ENCODE measurements at places on chromosomes 11 and 22.

GRCh38 chr22:37421468-37421877 is 5.8 kb downstream of the ELFN2 start:
- DNase-seq, result no peak

DNA sequence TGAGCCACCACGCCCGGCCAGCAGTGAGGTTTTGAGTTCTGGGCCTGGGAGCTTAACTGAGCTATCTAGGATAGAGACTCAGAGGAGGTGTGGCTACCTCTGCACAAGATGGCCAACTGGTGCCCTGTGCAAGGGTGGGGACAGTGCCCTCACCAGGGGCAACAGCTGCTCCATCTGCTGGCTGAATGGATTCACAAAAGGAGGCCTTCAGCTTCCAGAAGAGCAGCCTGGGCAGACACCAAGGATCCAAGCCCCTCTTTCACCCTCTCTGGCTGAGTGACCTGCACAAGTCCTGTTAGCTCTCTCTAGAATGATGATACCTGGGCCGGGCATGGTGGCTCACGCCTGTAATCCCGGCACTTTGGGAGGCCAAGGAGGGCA is 33.5 kb upstream of the BAIAP2L2 start:
- DNase-seq, result no peak

- DNase-seq, result no peak
Measured at GRCh38 chr11:135006800-135007199, 594.8 kb upstream of the B3GAT1 start.

DNA sequence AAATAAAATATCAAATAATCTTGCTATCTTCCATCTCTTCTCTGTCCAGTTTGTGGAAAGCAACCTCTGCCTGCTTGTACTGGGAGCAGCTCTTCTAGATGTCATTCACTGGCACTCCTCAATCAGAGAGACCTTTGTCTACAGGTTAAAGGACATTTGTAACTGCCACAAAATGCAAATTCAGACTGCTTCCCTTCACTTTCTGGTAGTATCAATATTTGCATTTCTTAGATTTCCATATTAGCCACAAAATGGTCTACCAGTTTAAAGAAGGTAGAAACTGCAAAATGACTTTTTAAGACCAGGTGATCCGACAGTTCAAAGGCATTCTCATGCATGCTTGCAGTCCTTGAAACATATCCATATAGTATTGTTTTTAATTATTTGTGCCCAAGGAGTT is 51.7 kb upstream of the RCN1 start:
- no peak for DNase-seq

DNA sequence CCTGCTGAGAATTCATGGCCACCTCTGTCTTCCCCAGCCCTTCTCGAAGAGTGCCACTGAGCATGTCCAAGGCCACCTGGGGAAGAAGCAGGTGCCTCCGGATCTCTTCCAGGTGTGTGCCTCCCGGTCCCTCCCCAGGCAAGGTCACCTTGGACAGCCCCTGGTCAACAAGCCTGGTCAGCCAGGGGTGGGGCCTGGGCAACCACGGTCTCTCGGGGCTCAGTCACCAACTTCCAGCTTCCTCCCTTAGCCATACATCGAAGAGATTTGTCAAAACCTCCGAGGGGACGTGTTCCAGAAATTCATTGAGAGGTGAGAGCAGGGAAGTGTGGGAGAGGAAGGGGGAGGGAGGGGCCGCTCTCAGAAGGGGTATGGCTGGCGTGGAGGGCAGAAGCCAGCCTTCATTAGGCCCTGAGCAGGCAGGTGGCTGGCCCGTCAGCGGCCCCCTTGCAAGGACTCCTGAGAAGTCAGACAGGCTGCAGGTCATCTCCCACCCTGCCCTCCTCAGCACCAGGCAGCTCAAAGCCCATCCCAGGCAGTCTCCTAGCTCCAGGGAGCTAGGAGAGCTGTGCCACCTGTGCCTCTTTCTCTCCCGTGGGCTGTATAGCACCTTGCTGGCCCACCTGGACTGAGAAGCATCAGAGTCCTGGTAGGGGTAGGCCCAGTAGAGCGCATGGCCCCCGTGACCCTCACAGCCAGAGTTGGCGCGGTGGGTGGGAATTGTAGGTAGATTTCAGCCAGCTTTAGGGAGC is 9.3 kb upstream of the ANKRD13D start:
- DNase-seq, result no peak

DNA sequence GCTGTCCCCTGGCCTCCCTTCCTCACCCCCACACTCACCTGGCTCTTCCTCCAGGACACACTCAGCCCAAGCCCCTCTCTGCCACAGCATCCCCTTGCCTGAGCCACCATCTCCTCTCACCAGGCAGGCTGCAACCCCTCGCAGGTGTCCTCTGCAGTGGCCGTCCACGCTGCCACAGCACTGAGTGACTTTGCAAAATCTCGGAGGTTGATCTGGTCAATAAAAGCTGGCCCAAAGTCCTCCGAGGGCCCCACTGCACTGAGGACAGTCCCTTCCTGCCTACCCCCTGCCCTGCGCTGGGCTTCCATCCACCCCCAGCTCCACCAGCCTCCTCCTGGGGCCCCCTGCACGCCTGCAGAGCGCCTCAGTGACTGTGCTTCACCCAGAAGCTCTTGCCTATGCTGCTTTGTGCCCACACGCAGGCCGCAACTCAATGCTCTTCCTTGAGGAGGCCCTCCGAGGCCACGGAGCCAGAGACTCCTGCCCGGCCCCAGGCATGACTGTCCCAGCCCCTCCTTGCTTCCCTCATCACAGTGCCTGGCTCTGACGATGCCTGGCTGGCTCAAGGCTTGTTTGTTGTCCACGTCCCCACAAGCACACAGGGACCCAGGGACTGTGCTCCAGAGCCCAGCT is 30.8 kb upstream of the SLC22A12 start:
- DNase-seq, result no peak

DNA sequence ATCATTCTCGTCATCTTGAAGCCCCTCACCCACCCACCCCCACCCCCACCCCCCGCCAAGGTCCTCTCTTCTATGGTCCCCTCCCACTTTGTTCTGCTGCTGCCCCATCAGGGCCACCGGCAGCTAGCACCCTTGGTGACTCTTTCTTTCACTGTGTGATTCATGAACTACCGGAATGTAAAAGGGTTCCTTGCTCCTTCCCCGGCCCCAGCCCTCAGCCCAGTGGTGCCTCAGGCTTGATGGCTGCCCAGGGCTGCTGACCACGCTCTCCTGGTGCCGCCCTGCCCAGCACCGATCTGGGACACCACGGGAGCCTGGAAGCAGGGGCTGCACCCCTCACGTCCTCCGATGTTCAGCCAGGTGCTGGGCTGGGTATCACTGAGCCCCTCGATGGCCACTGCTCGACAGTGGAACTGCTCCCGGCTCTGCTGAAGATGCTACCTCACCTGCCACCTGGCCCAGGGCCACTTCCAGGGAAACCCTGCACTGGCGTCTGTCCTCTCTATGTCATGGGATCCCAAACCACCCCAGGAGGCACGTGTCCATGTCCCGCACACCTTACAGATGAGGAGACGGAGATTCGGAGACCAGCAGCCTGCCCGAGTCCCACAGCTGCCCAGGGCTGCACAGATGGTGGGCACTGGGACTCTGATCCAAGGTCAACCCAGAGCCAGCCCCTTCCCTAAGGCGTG is 39.7 kb downstream of the IGLL5 start:
- DNase-seq, result no peak

DNA sequence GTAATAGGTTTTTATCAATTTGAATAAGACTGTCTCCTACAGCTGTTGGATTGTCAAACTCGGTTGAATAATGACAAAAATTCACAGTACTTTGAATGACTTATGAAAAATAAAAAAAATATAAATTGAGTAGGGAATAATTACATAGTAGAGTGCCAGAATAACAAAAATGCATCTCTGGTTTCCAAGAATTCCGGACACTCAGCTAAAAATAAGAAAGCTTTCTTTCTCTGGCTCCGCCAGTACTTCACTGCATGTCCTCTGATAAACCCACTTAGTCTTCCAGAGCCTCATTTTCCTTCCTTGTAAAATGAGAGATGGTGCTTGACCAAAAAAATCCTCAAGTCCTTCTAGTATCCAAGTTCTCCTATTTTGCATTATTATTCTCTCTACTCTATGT is 374.6 kb upstream of the LUZP2 start:
- DNase-seq, result no peak

DNA sequence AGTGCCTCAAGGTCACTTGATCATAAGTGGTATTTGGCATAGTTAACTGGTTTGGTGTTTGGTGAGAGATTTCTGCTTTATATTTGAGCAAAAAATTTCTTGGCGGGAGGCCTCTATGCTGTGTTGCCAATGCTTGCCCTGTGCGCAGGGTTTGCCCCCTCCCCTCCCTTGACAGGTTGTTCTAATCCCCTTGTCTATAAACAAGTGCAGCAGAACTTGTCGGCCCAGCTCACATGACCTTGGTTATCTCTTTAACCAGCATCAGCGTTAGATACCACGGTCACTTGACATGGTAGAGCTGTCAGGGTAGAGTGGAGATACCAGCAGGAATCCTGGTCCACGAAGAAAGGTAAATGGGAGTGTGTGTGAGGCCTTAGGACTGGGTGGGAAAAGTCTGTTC is 35.6 kb downstream of the MARK2 start:
- DNase-seq, result no peak

DNA sequence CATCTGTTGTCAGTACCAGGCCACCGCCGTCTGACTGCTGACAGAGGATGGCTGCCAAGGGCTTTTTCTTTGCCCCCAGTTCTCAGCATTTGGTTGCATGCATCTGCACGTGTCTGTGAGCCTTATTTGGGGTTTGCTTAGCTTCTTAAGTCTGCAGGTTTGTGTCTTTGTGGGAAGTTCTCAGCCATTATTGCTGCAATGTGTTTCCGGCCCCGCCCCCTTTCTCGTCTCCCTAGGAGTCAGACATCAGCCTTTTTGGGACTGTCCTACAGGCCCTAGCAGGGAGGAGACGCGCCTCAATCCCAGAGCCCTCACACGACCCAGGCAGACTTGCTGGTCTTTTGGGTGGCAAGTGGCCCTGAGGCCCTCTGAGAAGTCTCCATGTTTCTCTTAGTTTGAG is 8.0 kb downstream of the MOB2 start:
- DNase-seq, result no peak

- peak; percentile 66 for DNase-seq
Measured at GRCh38 chr11:36594316-36594989, at the start of gene IFTAP. Gene IFTAP, plus strand, starts transcription at chr11:36594502. Its CDS starts 15,602 bp downstream, at chr11:36610104.

DNA sequence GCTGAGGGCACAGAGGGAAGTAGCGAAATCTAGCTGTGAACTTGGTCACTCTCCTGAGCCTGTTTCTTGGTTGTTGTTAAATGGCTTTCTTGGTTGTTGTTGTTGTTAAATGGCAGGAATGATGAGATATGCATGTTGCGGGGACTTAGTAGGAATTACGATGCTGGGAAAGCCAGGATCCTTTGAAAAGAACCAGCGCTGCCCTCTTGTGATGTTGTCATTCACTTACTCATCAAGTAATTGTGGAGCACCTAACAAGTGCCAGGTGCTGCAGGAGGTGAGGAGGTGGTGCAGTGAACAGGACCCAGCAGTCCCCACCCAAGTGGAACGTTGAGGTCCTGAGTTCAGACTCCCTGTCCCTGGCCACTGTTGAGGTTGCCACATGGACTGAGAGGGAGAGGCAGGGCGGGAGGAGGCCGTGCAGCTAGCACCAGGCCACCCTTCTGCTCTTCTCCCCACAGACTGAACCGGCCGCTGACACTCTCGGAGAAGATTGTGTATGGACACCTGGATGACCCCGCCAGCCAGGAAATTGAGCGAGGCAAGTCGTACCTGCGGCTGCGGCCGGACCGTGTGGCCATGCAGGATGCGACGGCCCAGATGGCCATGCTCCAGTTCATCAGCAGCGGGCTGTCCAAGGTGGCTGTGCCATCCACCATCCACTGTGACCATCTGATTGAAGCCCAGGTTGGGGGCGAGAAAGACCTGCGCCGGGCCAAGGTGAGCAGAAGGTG is 36.8 kb downstream of the POLR3H start:
- no peak for DNase-seq

DNA sequence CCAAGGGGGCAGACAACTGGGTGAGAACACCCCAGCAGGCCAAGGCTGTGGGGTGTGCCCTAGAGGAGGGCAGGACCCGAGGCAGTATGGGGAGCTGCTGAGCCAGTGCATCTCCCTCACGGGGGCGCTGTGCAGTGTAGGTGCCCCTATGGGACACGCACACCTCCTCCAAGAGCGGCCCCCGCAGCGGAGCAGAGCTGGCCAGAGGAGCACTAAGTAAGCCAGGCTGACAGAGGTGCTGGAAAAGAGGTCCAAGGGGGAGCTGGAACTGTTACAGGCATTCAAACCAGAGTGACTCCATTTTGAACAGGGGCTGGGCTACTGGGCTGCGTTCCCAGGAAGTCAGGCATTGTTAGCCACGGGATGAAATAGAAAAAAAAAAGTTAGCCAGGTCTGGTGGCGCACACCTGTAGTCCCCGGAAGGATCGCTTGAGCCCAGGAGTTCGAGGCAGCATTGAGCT is 41.8 kb downstream of the TST start:
- no peak for DNase-seq

- DNase-seq, result no peak
Measured at GRCh38 chr11:106152824-106153223, 75.4 kb downstream of the AASDHPPT start.

- peak; percentile 34 for DNase-seq
Measured at GRCh38 chr22:31977141-31977841, 33.0 kb downstream of the YWHAH start.

DNA sequence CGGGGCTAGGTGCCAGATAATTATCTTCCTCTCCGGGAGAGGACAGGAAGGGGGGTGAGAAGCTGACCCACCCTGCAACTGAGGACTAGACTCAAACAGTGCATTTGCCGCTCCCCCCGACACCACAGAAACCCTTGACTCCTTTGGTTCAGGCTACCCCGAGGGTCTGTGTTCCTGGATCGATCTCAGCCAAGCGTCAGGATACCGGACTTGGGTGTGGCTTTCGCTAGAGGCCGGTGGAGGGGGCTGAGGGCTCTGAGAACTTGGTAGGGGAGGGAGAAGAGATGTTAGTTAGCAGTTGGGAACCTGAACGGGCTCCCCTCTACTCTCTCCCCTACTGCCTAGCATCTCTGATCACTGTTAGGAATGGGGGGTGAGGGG is 840 bp downstream of the SEZ6L start:
- DNase-seq, result no peak

DNA sequence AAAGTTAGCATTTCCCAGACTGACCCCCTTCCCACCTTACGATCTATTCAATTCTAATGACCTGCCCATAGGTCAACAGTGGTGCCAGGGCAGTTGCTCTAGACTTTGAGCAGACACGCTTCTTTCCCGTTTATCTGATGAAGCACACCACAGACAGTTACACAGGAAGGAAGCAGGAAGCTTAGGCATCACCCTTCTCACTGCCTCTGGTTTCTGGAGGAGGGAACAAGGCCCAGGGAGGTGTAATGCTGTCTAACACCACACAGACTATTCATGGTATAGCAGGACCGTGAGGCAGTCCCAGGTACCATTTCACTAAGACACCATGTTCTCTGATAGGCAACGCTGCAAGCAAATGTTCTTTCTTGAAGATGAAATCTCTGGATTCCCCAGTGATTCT is 279.4 kb downstream of the NTM start:
- DNase-seq, result no peak

- no peak for DNase-seq
Measured at GRCh38 chr11:44804449-44805437, 78.0 kb downstream of the TSPAN18 start.

GRCh38 chr11:133893381-133893780 is 48.1 kb upstream of the SPATA19 start:
- DNase-seq, result no peak

GRCh38 chr11:95767498-95767897 is 22.1 kb downstream of the FAM76B start:
- peak; percentile 18 for DNase-seq

GRCh38 chr11:116852261-116853031 is 15.0 kb upstream of the APOA1 start:
- no peak for DNase-seq

GRCh38 chr11:79113054-79113690 is 327.7 kb downstream of the TENM4 start:
- DNase-seq, result no peak

- no peak for DNase-seq
Measured at GRCh38 chr11:57148621-57149020, 33.1 kb upstream of the LRRC55 start.
